ENCODE measurements at places on chromosomes 2 and 18.

- no peak for DNase-seq
Observed at GRCh38 chr2:211756266-211756665, 782.3 kb downstream of the ERBB4 start.

GRCh38 chr2:1866402-1867111 lies 122.2 kb upstream of the PXDN start:
- no peak for DNase-seq

DNA sequence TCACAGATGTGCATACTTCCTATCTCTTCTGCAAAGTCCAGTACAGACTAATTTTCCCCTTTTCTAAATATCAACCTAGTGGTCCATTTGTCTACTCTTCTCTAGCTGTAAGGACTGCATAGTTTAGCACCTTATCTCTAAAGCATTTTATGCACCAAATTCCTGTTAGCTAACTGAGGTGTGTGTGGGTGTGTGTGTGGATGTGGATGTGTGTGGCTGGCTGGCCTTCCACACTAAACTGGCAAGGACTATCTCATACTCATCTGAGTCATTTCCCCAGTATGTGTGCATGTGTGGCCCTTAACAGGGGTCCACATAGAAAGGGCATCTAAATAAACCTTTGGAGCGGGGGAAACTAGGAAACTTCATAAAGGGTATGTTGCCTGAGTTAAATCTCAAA lies 139.6 kb downstream of the TTC32 start:
- DNase-seq = no peak

- DNase-seq = no peak
Observed at GRCh38 chr2:156779416-156780120, 343.4 kb downstream of the GPD2 start.

- no peak for DNase-seq
Observed at GRCh38 chr2:48525269-48525943, 4.5 kb upstream of the STON1 start.

DNA sequence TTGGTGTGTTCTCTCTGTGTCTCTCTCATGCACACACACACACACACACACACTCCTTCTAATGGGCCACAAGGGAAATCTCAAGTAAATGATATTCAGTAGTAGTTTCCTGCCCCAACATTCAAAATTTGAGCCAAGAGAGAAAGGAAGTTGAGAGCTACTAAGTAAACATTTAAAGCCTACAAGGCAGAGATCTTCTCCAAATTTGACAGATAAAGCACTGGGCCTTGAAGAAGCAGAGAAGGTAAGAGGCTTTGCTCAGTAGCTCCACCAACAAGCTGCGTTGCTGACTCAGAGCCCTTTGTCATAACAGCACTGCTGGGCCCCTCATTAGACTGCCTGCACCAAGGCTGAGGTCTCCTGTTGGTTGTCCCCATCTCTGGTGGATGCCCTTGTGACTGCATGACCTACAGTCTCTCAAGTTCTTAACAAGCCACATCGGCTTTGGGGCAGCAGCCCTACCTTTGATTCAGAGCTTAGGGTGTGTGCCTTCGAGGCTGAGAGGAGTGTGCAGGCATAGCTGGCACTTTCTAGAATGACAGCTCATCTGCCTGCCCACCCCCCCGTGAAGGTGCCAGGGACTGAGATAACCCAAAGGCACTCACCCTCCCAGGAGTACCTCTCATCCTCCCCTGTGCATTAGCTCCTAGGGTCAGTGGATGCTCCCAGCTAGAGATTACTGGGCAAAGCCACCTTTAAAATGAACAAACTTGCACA lies 32.3 kb upstream of the NEB start:
- no peak for DNase-seq

DNA sequence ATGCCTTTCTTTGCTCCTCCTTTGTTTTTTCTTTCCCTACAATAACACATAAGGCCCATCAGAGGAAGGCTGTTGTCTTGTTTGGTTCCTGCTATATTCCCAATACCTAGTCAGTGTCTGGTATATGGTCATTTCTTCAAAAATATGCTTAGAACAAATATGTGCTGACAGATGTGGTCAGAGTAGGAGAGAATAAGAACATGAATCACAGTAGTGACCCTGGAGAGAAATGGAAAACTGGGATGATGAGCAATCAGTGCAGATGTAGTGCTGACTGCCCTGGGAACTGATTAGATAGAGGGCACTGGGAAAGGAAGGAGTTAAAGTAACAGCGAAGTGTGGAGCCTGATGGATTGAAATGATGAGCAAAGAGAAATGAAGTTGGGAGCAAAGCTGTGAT lies 189.4 kb upstream of the LHCGR start:
- no peak for DNase-seq

DNA sequence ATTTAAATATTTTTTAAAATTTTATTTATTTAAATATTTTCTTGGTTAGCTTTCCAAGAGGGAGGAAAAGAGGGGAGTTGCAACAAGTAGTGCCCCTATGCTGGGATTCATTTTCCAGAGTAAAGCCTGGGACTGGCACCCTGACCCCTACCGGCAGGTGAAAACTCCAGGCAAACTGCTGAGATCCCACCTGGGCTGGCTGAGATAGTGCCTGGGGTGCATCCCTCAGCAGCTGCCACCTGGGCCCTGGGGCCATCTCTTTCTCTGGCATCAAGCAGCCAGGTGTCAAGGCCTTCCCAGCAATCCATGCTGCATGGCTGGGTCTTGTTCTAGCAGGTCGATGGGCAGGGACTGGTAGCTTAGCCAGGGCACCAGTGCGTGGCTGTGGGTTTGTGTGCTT lies 6.6 kb downstream of the SIX2 start:
- peak; percentile 44 for DNase-seq

- no peak for DNase-seq
Observed at GRCh38 chr2:236503100-236503499, 66.5 kb upstream of the ACKR3 start.

GRCh38 chr2:30236591-30237238 lies 5.4 kb downstream of the LBH start:
- DNase-seq = no peak

- no peak for DNase-seq
Observed at GRCh38 chr2:227125506-227125905, 38.5 kb downstream of the COL4A4 start.

- DNase-seq = no peak
Observed at GRCh38 chr2:58122540-58122939, 75.9 kb downstream of the VRK2 start.

DNA sequence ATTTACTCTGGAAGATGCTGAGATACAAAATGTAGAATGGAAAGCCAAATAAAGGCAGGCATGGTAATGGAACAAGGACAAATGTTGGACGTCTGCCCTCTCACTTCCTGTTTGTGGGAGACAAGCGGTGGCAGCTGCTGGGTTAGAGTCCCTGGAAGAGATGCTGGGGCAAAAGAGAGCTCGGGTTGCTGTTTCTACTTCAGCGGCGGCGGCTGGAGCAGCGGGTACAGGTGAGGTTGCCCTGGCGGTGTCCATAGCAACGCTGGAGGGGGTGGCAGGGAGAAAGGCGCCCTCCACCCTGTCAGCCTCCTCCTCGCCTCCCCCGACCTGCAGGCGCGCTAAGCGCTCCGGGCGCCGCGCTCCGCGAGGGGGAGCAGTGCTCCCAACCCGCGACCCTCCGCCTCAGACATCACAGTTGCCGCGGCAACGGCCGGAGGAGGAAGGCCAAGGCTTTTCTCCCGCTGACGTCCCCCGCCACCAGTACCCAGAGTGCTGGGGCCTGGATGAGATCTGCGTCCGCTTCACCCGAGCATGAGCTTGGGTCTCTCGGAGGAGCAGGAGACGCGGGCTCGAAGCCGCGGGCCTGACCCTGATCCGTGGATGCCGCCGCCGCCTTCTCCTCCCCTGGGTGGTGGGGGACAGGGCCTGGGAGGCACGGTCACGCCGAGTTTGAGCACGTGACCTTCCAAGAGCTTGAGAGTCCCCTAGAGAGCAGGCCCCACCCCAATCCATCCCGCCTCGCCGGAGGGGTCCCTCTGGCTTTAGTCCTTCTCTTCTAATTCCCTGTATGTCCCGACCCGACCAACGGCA lies 65.6 kb downstream of the NOL4 start:
- no peak for DNase-seq

DNA sequence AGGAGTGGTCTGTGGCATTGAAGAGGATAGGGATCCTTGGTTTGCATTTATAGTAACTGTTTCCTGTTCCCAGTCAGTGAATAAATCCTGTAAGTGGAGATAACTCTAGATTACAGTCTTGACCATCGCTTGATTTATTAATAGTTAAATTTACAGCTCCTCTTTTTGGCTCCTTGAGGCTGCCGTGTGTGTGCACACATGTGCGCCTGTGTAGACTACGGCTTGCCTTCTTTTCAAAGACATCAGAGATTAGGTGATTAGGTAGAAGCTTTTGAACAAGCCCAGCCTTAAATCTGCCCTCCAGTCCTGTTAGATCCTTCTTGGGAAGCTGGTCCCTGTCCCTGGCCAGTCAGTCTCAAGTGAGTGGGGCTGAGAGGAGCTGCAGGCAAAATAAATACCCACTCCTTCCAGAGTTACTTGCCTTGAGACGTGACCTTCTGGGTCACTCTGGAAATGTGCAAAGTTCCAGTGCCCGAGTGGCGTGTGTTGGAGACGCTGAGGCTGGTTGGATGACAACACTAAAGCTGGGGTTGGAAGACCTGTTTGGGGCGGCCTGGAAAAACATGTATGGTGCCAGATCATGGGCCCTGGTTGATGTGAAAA lies 32.0 kb downstream of the TCF7L1 start:
- no peak for DNase-seq

GRCh38 chr18:26021061-26021754 lies 69.2 kb downstream of the SS18 start:
- DNase-seq = no peak

DNA sequence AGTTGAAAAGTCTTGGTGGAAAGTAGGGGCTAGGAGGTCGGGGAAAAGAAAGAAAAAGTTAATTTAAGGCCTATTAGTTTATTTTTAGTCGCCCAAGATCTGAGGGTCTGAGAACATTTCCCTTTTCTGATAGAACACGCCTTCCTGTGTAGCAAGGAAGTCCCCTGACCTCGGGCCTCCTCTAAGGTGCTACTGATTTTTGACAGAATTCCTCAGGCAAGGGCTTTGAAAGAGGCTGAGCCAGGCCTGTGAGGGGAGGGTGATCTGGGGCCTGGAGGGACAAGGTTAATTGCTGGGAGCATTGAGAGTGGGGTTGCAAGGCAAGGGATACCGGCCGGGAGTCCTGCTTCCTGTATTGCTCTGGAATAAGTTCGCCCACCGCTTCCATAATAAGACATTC lies 131.4 kb upstream of the MYCN start:
- no peak for DNase-seq

- no peak for DNase-seq
Observed at GRCh38 chr2:205556841-205557539, 125.3 kb upstream of the NRP2 start.

- DNase-seq = no peak
Observed at GRCh38 chr2:86333378-86333777, 4.0 kb downstream of the REEP1 start.

GRCh38 chr2:143068509-143068908 lies 60.7 kb upstream of the ARHGAP15 start:
- DNase-seq = no peak

DNA sequence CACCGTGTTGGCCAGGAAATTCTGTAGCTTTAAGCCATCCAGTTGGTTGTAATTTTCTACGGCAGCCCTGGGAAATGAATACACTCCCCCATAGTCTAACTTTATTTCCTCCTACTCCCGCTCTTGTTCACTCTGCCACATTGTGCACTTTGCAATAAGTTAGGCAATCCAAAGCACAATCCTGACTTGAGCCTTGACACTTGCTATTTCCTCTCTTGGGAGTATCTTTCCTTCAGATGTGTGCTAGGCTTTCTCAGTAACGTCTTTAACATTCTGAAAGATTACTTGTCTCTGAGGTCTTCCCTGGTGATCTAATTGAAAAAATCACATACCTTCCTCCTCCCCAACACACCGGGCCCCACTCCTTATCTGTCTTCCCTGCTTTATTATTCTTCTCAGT lies 65.9 kb upstream of the RAB27B start:
- DNase-seq = no peak

DNA sequence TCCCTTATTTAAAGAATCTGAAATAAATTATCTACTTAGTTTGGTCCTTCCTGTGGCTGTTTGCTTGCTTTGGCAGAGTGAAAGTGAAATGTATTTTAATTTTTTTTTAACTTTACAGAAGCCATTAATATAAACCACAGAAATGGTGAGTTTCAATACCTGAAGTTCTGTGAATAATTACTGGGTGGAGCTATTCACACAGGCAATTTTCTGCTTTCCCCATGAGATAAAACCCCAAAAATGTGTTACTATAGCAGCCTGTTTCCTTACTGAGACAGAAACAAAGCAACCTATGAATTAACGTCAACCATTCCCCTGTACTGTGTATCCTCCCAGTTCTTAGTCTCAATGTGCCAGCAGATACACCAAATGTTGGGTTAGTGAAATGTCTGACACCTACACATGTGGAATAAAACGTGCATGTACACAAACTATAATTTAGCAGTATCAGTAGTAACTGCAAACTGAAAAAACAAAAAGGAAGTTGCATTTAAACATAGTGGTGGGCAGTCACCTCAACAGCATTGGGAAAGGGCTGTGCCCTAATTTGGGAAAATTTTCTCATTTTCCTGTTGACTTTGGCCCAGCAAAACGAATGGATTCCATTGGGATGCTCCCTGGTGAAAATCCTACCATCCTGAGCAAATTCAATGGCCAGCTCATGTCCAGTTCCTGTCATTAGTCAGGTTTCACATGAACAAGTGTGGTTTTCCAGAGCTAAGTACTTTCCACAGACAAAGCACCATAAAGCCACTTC lies 73.1 kb upstream of the RMDN2 start:
- DNase-seq = no peak

- DNase-seq = no peak
Observed at GRCh38 chr2:240739797-240740196, 48.1 kb downstream of the AQP12A start.

DNA sequence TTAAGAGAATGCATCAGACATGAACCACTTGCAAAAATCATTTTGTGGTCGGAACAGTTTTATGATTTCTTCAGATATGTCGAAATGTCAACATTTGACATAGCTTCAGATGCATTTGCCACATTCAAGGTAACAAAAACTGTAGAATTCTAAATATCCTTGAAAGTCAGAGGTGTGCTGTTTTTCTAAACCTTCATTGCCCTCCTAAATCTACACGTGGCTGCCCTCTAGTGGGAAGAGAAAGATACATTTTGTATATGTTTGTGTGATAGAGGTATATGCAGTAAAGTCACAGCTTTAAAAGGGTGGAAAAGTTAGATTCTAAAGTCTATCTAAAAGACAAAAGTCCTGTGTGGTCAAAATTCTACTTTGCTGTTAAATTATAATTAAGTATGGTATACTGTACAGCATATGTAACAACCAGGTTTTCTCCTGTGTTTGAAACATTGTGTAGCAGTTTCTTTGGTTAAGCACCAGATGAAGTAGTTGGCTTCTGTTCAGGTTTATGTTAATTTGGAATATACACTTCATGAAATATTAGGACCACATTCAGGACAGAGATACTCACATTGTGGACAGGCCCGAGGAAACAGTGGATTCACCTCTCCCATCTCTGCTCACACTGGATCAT lies 65.9 kb upstream of the ITM2C start:
- no peak for DNase-seq

DNA sequence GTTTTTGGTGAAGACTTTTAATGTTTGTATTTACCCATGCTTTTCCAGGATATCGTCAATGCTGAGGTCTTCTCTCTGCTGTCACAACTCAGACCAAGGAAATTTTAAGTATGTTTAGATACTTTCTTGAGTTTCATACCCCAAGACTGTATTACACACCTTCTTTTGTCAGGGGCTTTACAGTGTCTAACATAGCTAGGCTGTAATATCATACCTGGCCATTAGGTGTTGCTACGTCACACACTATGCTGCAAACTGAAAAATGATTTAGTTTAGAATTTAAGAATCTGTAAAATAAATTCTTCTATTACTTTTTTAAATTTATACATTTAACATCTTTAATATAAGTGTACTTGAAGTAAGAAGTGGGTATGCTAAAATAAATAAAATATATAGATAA lies 358.4 kb upstream of the NRP2 start:
- DNase-seq = no peak

GRCh38 chr2:71129902-71130151 lies 202 bp downstream of the MCEE start:
- DNase-seq = no peak
